ENCODE measurements at places on chromosomes 7 and 10. TPM values are rescaled to one million over a fixed set of nuclear protein-coding genes. Genes with fewer than 3 reads are reported as not detected.
A peak's percentile ranks its signal among the peaks of the same experiment; 100 is the strongest.

The OR2A5 gene
- total RNA-seq, result not detected

- DNase-seq, result no peak
- peak overlapping the region; percentile 84 for H3K27ac ChIP-seq
- no peaks in the 10 kb centered on the region for H3K4me1 ChIP-seq
- H3K36me3 ChIP-seq, result peaks cover 2% of the 10 kb centered on the region
- no peaks in the 10 kb centered on the region for H3K27me3 ChIP-seq
- no peak overlapping the region for H3K4me3 ChIP-seq
Measured at GRCh38 chr7:73487486-73487885, 34.6 kb downstream of the BAZ1B start.

GRCh38 chr7:28272461-28272877, 91.9 kb upstream of the JAZF1 start:
- H3K4me3 ChIP-seq, result no peak overlapping the region
- H3K27me3 ChIP-seq, result peaks cover 75% of the 10 kb centered on the region
- no peak overlapping the region for H3K27ac ChIP-seq
- peaks cover 13% of the 10 kb centered on the region for H3K4me1 ChIP-seq
- DNase-seq, result peak; percentile 6

The OR2A42 gene
- not detected for total RNA-seq
